ENCODE measurements at places on chromosomes 3 and 15. TPM values are rescaled to one million over a fixed set of nuclear protein-coding genes. Genes with fewer than 3 reads are reported as not detected.

SAXO2 gene
- polyA plus RNA-seq: 2.1 TPM

DNA sequence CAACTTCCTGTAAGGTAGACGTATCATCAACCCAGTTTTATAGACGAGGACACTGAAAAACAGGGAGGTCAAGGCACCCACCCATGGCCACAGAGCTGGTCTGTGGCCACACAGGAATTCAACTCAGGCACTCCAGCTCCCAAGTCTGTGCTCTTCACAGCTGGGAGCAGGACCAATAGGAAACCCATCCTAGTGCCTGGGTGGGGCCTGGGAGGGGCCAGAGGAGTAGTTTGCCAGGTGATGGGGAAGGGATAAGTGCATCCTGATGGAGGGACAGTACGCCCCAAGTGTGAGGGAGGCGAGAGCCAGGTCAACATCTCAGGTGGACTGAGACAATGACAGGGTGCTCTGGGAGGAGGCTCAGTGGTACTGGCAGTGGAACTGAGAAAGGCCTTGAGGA is 22.0 kb downstream of the KIF9 start:
- DNase-seq: no peak

- DNase-seq: no peak
Measured at GRCh38 chr3:11212299-11212608, 58.0 kb downstream of the HRH1 start.

GRCh38 chr3:183958775-183959174 is 58.9 kb downstream of the ABCC5 start:
- DNase-seq: no peak

GRCh38 chr3:157926822-157927221 is 179.4 kb downstream of the SHOX2 start:
- no peak for DNase-seq

GRCh38 chr3:49673715-49674496 is at the start of gene APEH:
Gene APEH (plus strand): TSS chr3:49674351. CDS start chr3:49674402, 51 bp downstream.
- DNase-seq: peak; percentile 94

MFGE8 gene
- 11.2 TPM for polyA plus RNA-seq

GRCh38 chr3:59153648-59154047 is 103.8 kb upstream of the CFAP20DC start:
- DNase-seq: no peak

- DNase-seq: no peak
Measured at GRCh38 chr3:146566138-146566537, 21.7 kb upstream of the PLSCR1 start.

DNA sequence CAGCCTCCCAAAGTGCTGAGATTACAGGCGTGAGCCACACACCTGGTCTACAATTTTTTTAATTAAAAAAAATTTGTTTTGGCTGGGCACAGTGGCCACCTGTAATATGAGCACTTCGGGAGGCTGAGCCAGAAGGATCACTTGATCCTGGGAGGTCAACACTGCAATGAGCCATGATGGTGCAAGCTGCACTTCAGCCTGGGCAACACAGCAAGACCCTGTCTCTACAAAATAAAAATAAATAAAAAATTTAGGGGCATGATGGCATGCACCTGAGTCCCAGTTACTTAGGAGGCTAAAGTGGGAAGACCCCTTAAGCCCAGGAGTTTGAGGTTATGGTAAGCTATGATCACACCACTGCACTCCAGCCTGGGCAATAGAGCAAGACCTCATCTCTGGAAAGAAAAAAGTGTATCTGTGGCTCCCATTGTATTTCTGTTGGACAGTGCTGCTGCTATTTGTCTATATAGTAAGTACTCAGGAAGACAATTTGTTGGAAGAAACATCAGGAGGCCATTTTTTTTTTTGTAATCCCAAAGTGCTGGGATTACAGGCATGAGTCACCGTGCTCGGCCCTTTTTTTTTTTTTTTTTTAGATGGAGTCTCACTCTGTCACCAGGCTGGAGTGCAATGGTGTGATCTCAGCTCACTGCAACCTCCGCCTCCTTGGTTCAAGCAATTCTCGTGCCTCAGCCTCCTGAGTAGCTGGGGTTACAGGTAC is 27.5 kb upstream of the SH3BP5 start:
- no peak for DNase-seq

DNA sequence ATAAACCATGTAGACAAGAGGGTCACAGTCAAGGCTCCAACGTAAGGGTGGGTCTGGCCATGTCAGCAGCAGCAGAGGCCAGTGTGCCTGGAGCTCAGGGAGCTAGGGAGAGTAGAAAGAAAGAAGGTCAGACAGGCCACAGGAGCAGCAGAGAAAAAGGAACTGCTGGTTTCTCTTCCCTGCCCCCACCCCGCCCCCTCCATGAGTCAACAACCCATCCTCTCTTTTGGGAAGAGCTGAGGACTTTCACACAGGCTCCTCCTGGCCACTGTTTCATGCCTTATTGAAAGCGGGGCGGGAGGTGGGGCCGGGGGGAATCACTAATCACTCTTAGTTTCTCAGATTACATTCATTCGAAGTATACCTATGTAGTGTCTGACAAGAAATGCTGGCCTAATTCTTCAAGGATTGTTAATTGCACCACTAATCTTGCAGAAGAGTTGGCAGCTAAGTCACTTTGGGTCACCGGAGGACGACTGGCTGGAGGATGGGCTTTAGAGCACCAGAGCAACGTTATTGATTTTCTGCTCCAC is 9.1 kb upstream of the SCG3 start:
- DNase-seq: no peak

DNA sequence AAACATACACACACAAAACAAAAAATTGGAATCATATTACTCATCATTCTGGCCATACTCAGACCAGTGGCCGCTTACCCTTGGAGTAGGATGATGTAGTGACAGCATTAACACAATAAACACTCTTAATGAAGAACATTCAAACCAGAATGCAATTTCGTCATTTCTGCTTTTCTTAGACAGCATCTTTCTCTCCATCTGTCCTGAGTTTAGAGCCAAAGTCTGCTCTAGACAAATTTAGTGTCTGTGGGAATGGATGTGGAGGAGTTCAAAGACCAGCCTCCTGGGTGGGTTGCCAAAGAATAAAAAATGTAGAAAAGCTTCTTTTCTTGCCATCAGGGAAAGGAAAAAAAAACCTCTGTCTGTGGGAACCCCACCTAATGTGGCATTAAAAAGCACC is 212.4 kb upstream of the POU1F1 start:
- no peak for DNase-seq

EIF1B gene
- 44.2 TPM for polyA plus RNA-seq

IQCH gene
- polyA plus RNA-seq: 0.20 TPM

XIRP1 gene
- polyA plus RNA-seq: not detected

PARP15 gene
- polyA plus RNA-seq: 8.4 TPM

CPEB1 gene
- 3.6 TPM for polyA plus RNA-seq

DNA sequence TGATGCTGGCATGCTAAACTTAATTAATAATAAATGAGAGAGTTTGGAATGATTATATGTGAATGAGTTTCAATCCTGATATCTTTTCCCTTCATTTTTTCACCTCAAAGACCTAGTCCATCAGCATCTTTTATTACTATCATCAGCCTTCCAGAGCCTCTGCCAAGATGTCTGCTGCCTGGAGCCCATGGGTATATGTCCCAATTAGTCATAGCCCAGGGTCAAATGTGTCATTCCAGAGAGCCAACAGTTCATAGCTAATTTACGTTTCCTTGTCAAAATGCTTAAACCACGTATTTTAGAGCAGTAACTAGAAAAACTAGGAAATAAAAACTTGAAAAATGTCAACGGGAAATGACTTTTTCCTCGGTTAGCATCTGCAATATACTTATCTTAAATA is 457.9 kb downstream of the SI start:
- DNase-seq: no peak

FBXL2 gene
- polyA plus RNA-seq: 0.03 TPM

CEMIP gene
- not detected for polyA plus RNA-seq

OR5K3 gene
- not detected for polyA plus RNA-seq

DNA sequence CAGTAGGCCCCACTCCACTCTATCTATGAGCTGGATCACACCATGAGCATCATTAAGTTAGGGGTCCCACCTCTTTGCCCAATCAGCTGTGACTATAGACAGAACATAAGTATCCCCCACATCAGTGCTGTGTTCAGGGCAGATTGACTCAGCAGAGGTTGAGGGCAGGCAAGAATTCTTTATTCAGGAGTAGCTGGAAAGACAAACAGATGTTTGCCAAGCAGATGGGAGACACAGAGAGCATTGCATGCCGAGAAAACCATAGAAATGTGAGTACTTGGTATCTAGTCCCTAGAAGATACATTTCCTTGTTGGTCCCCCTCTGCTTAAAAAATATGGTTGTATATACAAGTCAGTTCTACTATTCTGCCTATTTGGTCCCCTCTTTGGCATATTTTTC is 440.8 kb downstream of the RAP2B start:
- no peak for DNase-seq

GRCh38 chr3:154195620-154196356 is 74.6 kb downstream of the ARHGEF26 start:
- DNase-seq: no peak

- no peak for DNase-seq
Measured at GRCh38 chr3:195148549-195148948, 122.4 kb downstream of the XXYLT1 start.

- DNase-seq: no peak
Measured at GRCh38 chr3:37466660-37467359, 292.4 kb upstream of the LRRFIP2 start.

HYKK gene
- polyA plus RNA-seq: 4.1 TPM

GRCh38 chr3:177525987-177526712 is 328.9 kb upstream of the TBL1XR1 start:
- DNase-seq: no peak

IL17RE gene
- polyA plus RNA-seq: 0.64 TPM

GPR27 gene
- polyA plus RNA-seq: 0.11 TPM

GRCh38 chr3:63390710-63391230 is 112.7 kb downstream of the SYNPR start:
- DNase-seq: no peak

DNA sequence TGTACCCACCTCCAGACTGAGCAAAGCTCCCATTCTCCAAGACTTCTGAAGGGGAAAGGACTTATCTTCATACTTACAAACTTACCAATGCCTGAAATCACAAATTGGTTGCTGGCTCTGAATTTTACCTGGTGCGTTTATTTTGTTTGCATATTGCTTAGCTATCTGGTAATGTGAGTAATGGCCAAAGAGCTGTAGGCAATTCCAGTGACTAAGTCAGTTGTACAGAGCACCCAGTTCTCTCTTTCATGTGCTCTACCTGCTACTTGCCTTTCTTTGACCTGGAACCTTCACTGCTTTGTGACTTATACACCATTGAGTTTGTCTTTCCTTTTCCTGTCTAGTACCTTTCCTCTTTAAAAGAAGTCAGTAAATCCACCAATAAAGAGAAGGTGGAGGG is 755.9 kb upstream of the LMCD1 start:
- DNase-seq: no peak

- DNase-seq: no peak
Measured at GRCh38 chr15:42749266-42749665, 12.3 kb upstream of the CDAN1 start.

DNA sequence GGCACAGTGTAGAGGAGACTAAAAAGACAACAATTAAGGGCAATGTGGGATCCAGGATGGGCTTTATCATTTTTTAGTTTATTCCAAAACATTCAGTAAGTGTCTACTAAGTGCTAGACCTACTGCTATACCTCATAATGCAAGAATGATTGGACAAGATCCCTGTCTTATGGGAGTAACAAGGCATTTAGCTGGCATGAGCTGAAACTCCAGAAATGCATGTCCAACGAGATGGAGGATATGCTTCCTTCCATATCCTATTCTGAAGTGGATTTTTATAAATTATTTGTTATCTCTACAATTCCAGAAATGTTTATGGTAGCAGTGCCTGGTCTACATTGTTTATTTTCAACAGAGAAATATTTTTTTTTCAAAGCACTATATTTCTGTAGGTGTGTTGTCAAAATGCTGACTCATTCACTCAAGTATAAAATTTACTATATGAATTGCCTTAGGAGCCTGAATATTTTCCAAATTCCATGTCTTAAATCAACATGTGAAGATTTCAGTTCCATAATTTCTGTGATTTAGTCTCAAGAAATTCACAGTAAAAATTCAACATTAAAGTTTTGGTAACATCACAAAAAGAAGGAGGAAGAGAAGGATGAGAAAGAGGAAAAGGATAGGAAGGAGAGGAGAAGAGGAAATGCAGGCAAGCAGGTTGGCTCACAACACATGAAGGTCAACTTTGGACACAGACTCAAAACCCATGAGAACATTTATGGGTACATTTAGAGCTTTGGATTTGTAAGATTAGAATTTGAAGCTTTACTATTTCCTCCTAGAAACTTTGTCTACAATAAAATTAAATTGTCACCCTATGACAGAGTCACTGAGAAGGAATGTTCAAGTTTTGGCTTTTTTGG is 88.6 kb downstream of the P3H2 start:
- DNase-seq: no peak

DNA sequence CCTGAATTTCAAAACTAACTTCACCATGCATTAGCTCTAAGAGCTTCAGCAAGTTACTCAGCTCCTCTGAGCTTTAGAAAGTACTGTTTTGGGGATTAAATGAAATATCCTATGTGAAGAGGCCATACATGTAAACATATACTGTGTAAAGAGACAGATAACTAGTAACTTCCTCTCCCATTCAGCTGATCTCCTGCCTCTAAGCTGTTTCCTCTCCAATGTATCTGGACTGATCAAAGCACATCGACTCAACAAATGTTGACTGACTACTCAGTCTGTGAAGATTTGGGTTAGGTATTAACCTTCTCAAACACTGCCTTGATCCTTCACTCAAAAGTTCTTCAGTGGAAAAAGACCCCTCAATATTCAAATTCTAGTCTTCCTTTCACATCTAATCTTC is 82.0 kb downstream of the BOC start:
- DNase-seq: no peak

DNA sequence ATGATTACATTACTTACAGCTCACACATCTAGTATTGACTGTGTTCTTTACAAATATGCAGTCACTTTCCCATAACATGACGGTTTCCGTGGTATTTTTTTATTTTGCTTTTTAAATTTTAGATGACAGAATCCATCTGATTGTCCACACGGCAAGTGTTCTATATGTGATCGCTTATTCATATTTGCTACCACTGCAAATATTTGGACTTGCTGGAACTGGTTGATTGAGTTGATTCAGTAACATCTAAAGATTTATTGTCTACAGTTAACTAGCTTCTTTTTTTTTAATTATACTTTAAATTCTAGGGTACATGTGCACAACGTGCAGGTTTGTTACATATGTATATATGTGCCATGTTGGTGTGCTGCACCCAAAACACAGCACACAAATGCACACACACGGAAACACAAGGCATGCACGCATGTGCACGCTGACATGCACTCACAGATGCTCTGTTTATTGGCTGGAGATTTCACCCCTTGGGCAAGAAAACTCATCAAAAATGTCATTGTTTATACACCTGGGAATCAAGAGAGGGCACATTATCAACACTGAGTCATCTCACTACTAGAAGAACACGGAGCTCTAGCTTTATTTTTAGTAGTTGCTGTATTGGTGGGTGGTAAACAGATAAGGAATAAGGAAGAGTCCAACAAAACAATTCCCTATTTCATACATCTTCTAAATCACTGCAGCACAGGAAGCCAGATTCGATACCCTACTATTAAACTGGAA is 16.4 kb downstream of the ARRDC4 start:
- no peak for DNase-seq

DNA sequence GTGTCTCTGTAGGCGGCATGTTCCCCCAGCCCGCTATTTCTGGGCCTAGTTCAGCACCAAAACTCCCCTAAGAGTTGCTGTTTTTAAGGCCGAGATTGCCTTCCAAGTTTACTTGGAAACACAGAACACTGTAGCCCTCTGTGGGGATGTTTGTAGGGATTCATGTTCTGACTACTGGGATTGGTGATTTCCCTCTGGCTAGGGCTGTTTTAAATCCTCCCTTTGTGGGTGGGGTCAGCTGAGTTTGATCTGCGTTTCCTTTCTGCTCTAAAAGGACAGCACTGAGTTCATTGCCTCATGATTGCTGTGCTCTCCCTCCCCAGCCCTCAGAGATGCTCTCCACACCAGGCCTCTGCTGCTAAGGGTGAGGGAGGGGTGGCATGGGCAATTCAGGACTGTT is 640.6 kb upstream of the DPPA4 start:
- no peak for DNase-seq
